ENCODE measurements at places on chromosomes 4 and X.

DNA sequence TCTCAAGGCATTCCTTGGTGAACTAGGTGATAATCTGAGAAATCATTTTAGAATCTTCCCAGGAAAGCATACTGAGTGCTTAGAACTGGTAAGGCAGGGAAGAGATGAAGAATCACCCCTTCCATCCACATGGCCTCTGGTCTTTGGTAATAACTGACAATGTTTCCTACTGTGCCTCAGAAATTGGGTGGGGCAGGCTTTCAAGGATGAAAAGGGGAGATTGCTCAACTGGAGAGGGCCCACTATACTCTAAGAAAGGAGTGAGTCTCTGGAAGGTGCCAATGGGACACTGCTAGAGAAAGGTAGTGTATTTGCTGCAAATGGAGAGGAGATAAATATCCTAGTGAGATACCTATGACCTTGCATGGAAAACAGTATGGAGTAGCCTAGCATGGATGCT is 135.0 kb upstream of the SCML1 start:
- DNase-seq: no peak

- DNase-seq: no peak
Observed at GRCh38 chr4:88526221-88526815, 2.7 kb upstream of the PYURF start.

- DNase-seq: no peak
Observed at GRCh38 chr4:126529997-126530396, 1102.8 kb upstream of the INTU start.

DNA sequence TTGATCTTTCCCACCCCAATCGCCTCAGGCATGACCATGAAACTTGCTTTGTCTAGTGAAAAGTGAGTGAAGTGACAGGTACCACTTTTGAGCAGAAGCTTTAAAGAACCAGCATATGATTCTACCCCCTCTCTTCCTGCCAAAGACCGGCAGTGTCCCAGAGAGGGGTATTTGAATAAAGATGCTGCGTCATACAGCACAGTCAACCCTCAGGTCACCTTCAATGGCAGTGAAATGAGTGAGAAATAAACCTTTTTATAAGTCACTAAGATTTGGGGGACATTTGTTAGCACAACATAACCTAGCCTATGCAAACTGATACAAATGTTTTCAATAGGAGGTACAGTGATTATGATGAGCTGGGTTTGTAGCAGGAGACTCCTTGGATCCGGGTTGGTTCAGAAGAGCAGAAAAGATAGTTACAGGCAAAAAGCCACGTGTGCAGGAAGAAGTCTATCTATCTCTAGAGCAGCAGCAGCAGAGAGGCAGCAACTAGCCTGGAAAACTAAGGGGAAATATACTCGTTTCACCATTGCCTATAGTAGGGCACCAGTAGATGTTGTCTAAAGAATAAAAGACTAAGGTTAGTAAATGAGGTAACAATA is 30.3 kb upstream of the SPRY1 start:
- no peak for DNase-seq

DNA sequence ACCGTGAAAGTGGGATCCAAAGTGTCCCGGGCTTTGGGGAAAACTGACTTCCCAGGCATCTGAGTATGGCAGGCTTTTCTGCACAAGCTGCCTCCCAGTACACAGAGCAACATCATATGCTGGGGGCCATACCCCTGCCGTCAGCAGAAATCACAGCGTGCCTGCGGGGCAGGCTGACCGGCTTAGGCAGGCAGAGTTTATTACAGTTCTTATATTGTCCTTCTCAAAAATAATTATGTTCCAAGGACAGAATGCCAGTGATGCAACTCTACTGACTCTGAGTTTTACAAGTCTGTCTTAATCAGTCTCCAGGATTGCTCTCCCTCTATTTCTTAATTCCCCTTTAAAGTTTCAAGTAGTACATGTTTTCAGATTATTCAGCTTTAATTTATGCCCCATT is 37.0 kb downstream of the IL21 start:
- DNase-seq: no peak

GRCh38 chrX:88604433-88605221 is 142.4 kb upstream of the CPXCR1 start:
- DNase-seq: peak; percentile 22
